Smooth muscle cell of the pulmonary artery (primary cell): ENCODE measurements at places on chromosomes 3 and 15. TPM values are rescaled to one million over a fixed set of nuclear protein-coding genes. Genes with fewer than 3 reads are reported as not detected.

The CCDC191 gene
- total RNA-seq = 2.0 and 2.4 TPM in 2 replicates

The HGD gene
- total RNA-seq = 0.40 and 1.3 TPM in 2 replicates

The WDR49 gene
- total RNA-seq = 0.07 and 0.56 TPM in 2 replicates

The RNF123 gene
- 32.1 and 38.6 TPM in 2 replicates for total RNA-seq

The ATP13A5 gene
- total RNA-seq = not detected in 2 replicates

The CCK gene
- 0.13 and 0.36 TPM in 2 replicates for total RNA-seq

The CFAP20DC gene
- total RNA-seq = 1.6 and 3.1 TPM in 2 replicates
